ENCODE measurements at places on chromosomes 7 and 10.

GRCh38 chr7:52135403-52135802, 818.8 kb upstream of the COBL start:
- no peak for DNase-seq

- no peak for DNase-seq
These were observed 41.0 kb upstream of the ELMO1 start for GRCh38 chr7:37489703-37490102.

- DNase-seq: no peak
These were observed 804 bp downstream of the TMEM106B start for GRCh38 chr7:12211711-12212485.

DNA sequence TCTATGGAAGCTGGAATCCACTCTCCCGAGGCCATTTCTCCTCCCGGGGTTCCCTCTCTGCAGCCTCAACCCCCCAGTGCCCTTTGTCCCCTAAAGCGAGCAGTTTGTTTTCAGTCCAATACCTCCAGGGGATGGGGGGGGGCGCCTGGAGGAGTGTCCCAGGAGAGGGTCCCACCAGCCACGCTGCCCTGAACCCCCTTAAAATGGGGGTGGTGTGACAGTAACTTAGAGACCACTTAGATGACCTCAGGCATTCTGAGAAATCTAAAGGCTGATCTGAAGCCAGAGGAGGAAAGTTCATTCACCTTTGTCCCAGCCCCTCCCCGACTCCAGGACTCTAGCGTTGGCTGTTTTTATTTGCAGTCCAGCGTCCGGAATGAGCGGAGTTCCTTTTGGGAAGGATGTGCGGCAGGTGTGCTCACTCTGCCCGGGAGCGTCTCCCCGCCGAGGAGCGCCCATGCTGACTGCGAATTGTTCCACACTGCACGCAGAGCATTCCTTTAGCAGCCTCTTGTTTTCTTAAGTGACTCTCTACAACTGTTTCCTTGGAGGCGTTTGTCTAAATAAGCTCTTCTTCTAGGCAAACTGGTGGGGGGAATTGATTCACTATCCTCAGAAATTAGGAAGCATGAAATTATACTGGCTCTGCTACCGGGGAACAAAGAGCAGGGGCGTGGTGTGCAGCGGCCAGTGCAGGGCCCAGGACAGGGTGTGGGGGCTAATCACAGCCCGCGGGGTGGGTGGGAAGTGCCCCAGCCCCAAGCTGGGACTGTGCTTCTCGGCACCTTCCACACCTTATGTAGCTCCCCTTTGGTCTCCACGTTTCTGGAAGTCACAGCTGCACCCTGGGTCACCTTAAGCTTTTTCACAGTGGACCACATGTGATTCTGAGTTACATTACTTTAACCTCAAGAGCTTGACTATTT, 46.3 kb downstream of the SYPL1 start:
- DNase-seq: no peak

GRCh38 chr7:100360135-100360854, 2.4 kb downstream of the PILRB start:
- DNase-seq: no peak

DNA sequence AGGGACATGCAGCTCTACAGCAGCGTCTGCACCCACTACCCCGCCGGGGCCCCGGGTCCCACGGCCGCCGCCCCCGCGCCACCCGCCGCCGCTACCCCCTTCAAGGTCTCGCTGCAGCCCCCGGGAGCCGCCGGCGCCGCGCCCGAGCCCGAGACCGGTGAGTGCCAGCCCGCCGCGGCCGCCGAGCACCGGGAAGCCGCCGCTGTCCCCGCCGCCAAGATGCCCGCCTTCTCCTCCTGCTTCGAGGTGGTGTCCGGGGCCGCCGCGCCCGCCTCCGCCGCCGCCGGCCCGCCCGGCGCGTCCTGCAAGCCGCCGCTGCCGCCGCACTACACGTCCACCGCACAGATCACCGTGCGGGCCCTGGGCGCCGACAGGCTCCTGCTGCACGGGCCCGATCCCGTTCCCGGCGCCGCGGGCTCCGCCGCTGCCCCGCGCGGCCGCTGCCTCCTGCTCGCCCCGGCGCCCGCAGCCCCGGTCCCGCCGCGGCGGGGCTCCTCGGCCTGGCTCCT, 631 bp downstream of the OTUD1 start:
- no peak for DNase-seq

GRCh38 chr10:100828738-100829096, 83.3 kb downstream of the PAX2 start:
- DNase-seq: no peak

- no peak for DNase-seq
These were observed 276.1 kb upstream of the NEBL start for GRCh38 chr10:21172930-21173801.

DNA sequence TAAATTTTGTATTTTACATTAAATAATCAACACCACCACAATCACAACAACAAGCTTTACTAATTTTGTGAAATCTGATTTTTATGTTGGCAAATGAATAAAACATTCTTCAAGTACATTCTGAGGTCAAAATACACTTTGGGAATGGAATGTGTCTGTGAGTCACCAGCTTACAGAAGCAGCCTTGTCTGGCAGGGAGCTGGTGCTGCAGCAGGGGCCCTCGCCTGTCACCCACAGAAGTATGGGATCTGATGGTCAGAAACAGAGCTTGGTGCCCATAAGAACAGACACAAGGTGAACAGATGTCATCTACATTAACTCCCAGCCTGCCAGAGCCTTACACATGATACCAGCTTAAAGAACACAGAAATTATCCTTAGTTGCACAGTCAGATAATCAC, 496.9 kb downstream of the CCSER2 start:
- no peak for DNase-seq

DNA sequence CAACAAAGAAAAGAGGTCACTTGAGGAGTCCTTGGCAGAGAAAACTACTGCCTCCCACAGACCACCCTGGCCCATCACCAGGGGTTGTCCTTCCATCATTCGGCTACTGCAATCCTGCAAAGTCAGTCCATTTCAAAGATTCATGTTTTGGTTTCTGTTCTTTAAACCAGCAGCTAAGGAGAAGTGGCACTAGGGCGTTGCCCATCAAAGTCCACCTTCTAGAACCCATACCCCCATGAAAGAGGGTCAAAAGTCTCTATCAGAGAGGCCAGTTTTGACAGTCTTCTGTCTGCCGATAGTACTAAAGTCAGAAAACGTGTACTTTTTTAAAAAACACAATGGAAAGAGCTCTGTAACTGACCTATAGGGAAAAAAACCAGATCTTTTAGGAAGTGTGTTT, 14.4 kb downstream of the CCDC6 start:
- no peak for DNase-seq

DNA sequence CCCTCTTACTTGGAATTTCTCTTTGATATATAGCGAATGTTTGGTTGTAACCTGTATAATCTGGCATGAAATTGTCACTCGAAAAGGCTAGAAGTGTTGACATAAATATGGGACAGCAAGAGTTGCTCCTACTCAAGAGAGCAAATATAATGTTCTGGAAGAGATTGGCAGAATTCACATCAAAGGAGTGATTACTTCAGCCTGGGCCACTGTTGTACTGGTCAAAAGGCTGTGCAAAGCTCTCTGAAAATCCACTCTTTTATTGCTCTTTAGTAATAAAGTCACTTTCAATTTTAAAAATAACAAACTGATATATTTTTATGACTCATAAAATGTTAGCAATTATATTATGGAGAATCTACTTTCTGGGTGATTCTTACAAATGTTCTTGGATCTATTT, 58.2 kb downstream of the CFTR start:
- no peak for DNase-seq

DNA sequence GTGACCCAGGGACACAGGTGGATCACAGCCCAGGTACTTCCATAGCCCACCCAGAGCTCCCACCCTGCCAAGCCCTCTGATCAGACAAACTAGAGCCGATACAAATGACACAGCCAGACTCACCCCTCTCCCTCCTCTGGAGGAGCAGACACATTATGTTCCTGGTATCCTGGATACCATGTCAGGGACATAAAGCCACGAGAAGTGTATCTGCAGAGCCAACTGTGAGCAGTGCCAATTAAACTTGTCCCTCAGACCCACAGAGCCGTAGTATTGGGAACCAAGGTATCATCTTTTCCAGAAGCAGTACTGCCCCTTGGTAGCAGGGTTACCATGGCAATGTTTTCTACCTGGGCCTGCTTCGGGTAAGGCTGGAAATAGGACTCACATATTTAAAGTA, 47.3 kb upstream of the CPXM2 start:
- DNase-seq: no peak

DNA sequence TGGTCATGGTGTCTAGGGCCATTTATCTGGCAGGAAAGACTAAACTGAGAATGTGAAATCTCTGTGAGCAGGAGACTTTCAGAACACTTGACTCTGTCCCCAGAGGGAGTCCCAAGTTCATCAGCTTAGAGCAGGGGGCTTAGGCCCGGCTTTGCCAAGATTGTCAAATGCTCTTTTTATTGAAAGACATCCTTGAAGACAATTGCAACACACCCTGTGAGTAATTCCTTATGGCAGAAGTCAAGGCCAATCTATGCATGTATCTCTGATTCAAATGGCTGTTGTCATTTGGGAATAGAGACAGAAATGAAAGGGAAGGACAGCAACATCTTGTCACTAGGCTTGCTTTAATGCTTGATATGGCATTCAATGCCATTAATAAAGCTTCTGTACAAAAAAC, 33.7 kb downstream of the BAMBI start:
- DNase-seq: no peak

- DNase-seq: no peak
These were observed 227.9 kb downstream of the ZMYND11 start for GRCh38 chr10:363152-363551.

DNA sequence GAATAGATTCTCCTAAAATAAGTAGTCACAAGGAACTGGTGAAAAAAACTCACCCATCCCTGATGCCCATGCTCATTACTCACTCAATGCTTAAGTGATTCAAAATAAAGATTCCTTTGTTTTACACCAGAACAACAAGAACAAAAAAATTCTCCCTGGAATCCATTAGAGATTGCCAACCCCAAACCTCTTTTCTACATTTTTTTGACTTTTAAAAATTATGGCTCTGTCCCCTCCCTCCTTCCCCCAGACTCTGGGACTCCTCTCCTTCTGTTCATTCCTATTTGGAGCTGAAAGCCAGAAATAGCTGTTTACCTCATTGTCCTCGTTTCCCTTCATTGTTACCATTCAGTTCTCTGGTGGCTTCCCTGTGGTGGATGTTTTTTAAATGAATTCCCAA, 63.2 kb upstream of the FHIP2A start:
- DNase-seq: no peak

DNA sequence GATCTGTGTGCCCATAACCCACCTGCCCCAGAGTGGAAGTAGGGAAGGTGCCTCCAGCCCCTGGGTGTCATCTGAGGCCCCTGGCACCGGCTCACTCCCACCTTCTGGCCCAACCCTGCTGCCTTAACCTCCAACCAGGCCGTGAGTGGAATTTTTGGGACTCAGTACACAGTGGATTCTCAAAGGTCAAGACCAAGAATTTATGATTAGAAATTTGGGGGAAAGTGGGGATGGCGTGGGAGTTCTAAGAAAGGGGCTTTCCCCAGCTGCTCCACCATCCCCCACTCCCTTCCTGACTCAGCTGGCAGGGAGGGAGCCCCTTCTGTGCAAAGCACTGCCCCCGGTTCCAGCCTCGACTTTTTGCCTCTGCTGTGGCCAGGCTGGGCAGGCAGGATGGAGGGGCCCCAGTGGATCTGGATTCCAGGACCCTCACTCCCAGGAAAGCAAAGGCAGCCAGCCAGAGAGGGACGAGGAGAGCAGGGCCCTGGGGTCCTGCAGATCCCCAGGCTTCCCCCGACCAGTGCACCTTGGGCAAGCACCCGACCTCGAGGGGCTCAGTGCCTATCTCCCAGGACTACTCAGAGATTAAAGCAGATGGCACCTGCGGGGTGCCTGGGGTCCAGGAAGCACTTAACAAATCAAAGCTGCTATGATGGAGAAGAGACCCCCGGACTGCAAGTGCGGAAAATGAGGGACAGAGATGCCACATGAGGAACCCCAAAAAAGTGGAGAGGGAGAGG, 12.8 kb downstream of the SPOCK2 start:
- DNase-seq: no peak

GRCh38 chr10:31886885-31887284, 41.7 kb downstream of the ARHGAP12 start:
- DNase-seq: no peak

GRCh38 chr10:122939856-122940543, 14.0 kb downstream of the C10orf88 start:
- DNase-seq: no peak

GRCh38 chr10:118482393-118483331, 112.8 kb downstream of the PRLHR start:
- DNase-seq: no peak
